ENCODE measurements at places on chromosomes 5 and 9.

DNA sequence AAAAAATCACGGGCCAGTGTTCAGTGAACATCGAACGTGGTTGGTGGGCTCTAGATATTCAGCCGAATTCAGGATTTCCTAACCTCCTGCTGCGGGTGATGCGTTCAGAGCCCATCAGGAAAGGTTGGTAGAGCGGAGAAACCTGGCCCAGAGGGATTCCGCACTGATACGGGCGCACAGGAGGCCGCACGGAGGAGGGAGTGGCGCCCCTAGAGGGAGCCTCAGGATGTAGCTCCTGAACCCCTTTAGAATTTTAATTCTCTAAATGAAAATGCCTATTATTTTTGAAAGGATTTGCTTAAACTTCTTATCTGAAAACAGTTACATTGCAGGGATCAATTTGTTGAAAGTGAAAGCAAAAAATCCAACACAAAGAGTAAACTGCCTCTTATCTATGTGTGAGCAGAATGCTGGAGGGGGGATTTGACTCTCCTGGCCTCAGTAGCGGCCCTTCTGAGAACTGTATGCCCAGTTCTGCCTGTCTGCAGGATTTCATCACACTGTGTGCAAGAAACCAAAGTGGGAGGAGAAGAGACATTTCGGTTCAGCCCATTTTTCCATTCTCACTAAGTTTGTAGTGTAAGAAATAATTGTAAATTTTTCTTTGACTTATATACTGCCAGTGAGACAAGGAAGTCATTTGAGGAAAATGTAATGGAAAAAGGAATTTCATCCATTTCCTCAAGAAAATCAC is 75.9 kb downstream of the TENT4A start:
- no peak for DNase-seq

- no peak for DNase-seq
Observed at GRCh38 chr5:173018358-173018757, 34.8 kb downstream of the ATP6V0E1 start.

GRCh38 chr9:79107911-79108676 is 463.7 kb upstream of the TLE4 start:
- DNase-seq: no peak

DNA sequence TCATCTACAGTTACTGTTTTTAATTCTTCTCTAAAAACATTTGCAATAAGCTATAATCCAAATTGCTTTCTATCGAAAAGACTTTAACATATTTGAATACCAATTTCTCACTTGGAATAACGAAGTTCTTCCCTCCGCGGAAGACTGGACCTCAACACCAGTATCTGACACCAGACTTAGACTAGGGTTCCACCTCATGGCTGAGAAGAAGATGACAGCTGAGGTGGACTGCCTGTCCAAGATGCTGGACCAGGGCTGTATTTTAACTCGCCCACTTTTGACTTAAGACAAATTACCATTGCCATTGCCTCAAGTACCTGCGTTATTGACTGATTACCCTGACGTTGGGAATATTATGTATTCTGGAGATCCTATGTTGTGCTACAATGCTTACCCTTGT is 34.1 kb downstream of the ZMAT2 start:
- no peak for DNase-seq

- no peak for DNase-seq
Observed at GRCh38 chr5:139394123-139394653, 716 bp downstream of the PROB1 start.

DNA sequence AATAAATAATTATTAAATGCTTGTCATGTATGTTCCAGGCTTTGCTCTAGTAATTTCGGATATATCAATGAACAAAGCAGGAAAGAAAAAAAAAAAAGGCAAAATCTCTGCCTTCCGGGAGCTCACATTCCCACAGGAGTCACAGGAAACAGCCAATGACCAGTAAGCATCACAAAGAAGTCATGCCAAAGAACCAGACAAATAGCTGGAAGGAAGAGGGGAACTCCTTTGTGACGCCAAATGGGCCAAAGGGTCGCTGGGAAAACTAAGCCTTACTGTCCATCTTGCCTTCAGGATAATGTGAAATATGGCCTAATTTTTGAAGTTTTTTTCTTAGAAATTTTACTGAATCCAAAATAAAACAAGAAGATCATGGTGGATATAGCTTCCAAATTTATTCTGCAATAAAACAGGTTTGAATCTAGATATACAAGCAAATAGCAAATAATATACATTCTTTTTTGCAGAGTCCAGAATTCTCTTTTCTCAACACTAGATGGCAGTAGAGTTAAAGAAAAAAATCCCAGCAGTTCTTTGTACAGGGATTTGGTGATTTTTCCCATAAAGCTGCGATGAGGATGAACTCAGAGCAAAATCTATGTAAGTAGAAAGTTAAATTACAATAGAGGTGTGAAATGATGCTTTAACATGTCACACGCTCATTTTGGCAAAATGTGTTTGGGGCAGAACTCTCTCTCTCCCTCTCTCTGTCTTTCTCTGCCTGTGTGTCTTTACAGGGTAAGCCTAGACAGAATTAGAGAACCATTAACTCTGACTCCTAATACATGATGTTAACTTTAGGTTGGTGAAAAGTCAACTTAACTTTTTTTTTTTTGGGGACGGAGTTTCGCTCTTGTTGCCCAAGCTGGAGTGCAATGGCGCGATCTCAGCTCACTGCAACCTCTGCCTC is 60.0 kb upstream of the TUT7 start:
- DNase-seq: no peak

- DNase-seq: no peak
Observed at GRCh38 chr5:53397845-53398244, 82.6 kb upstream of the FST start.

DNA sequence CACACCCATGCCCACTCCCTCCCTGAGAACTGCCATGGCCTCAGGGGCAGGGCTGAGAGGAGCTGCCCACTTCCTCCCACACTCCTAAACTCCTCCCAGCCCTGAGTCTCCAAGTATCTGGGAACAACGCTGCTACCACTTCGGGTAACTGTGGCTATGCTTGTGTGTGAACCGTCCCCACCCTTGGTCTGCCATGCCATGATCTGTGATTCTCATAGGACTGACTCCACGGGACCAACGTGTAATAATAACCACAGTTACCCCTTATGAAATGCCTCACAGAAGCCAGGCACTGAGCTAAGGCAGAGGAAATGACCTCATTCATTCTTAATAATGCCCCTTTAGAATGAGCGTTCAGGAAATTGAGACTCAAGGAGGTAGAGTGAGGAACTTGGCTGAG is 103.9 kb upstream of the SMIM23 start:
- no peak for DNase-seq

DNA sequence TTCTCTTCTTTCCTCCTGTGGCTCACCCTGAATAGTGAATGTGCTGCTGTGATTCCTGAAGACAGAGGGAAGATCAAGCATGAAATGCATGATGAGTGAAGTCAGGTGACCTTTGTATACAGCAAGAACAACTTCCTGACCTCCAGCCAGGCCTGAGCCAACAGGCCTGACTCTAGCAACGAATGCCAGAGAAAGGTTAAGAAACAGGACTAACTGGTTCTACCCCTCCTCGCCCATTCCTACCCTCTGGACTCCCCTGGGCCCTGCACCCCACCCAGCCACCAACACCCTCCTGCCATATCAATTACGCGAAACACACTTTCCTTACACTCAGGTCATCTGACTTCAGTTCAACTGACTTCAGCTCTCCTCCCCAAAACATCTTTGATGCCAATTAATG is 4.9 kb downstream of the SUSD1 start:
- no peak for DNase-seq

DNA sequence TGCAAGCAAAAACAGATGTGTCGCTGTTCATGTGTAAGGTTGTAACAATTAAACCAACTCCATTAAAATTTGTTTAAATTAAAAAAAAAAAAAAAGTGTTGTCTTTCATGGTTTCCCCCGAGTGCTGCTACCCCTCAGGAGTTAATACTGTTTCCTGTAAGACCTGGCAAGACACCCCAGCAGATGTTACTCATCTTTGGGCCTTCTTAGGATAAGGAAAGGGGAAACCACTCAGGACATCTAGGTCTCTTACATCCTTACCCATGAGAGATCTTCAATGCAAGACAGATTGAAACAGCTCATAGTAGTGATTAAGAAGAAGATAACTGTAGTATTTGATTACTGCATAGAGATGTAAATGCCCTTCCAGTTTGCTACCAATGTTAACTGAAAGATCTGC is 33.5 kb upstream of the F2R start:
- no peak for DNase-seq

DNA sequence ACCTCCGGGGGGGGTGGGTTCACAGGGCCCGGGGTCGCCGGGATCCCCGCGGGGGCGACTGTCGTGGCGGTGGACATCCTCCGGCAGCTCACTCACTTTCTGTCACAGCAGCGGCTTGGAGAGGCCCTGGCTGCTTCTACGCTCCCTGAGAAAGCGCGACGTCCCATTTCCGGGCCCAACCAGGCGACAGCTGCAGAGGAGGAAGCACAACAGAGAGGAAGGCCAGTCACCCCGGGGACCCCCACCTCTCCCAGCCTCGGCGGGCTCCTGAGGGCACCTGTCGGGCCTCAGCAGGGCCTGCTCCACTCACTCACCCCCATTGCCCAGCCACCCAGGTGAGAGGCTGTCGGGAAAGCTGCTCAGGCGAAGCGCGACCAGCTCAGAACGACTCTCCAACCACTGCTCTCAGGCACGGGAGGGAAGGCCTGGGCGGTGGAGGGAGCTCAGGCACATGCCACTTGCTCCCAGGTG is 14.4 kb downstream of the BRD3 start:
- no peak for DNase-seq

DNA sequence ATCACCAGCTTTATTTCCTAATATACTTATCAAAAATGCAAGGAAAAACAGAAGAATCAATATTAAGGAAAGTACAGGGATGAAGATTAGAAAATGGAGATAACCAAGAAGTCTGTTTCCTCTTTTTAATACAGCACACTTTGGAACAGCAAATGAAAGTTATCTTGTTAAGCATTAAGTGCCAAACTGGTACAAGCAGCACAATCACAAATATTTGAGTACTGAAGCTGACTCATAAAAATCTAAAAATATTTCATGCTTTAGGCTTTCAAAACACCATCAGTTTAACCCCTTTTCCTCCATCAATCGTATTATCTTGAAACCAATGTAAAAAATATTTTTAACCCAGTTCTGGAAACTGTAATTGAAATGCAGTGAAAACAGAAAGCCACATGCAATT is 2.7 kb downstream of the FBXW11 start:
- DNase-seq: no peak

- DNase-seq: no peak
Observed at GRCh38 chr9:95036676-95037075, 280.8 kb downstream of the FANCC start.

DNA sequence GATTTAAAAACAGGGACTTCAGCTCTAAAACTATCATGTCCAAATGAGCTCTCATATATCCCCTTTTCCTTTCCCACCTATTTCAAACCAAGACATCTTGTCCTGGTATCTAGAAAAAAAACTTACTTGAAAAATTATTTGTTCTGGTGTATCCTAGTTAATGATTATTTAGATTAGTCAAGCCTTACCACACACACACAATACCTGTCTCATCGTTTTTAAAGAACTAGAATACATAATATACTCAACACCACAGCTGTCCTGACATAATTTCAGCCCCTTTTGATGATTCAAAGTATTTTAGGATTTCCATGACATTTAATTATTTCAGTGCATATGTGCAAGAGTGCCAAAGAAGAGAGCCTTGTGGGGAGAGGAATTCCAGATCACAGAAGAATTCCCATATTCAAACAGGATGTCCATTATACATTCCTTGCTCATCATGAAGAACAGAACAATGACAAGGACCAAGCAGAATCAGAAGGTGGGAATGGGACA is 233.7 kb downstream of the SMARCA2 start:
- DNase-seq: no peak

- no peak for DNase-seq
Observed at GRCh38 chr5:123882319-123882964, 370.5 kb downstream of the CSNK1G3 start.

DNA sequence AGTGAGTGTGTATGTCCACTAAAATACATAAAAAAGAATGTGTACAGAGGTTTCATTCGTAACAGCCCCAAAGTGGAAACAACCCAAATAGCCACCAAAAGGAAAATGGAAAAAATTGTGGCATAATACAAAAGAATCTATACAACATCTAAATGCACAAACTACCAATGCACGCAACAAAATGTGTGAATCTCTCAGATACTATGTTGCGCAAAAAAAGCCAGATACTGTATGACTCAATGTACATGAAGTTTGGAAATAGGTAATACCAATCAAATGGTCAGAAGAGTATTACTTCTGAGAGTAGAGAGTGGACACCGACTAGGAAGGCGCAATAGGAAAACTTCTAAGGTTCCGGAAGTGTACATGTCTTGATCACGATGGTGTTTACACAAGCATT is 2.4 kb downstream of the XPA start:
- DNase-seq: no peak

GRCh38 chr9:98219794-98220370 is 27.4 kb upstream of the CORO2A start:
- no peak for DNase-seq

GRCh38 chr5:33490071-33490665 is 49.4 kb downstream of the TARS1 start:
- DNase-seq: no peak

GRCh38 chr9:127308652-127309434 is 44.3 kb downstream of the GARNL3 start:
- DNase-seq: no peak

DNA sequence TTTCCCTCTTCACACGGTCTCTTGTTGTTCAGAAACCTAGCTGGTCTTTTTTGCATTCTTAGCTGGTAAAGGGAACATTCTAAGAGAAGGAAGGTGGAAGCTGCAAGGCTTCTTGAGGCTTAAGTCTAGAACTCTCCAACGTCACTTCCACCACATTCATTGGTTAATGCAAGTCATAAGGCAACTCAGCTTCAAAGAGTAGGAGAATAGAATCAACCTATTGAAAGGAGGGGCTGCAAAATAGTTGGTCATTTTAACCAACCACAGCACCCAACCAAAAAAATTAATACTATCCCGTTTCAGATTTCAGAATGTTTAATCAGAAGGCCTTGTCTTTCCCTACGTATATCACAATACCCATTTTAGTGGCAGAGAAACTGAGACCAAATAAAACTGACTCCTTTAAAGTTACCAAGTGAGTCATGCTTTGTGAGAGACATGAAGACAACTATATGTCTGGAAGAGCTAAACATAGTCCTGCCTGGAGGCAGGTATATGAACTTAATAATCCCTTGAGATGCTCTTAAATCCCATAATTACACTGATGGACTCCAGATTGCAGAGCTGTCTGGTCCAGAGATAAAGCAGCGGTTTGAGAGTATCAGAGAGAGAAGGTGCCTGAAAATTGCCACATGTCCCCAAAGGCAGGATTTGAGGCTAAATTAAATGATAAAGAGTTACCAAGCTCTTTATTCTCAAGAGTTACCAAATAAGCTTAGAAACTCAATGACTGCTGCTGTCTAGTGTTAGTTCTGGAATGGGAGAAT is 14.4 kb downstream of the DOCK8 start:
- no peak for DNase-seq

- DNase-seq: no peak
Observed at GRCh38 chr5:112560371-112560770, 141.3 kb upstream of the EPB41L4A start.

GRCh38 chr5:156824800-156825199 is 25.3 kb upstream of the PPP1R2B start:
- no peak for DNase-seq

Data from NCI-H1048 (cell line).